ENCODE measurements at places on chromosomes 6 and 20.

DNA sequence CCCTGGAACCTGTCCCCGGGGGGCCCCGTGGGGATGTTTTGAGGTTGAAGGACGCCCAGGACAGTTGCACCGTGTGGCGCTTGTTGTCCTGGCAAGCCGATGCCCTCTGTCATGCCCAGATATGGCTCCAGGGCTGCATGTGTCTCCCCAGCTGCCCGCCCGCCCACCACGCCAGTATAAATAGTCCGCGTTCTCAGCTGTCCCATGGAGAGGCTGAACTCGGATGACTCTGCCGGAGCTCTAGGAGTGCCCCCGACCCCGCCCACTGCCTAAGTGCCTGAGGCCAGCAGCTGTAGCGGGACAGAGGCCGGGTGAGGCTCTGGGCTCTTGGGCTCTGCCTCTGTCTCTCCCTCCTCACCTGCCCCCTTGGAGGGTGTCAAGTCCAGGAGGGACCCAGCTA is 83.0 kb upstream of the GATA5 start:
- DNase-seq = no peak

DNA sequence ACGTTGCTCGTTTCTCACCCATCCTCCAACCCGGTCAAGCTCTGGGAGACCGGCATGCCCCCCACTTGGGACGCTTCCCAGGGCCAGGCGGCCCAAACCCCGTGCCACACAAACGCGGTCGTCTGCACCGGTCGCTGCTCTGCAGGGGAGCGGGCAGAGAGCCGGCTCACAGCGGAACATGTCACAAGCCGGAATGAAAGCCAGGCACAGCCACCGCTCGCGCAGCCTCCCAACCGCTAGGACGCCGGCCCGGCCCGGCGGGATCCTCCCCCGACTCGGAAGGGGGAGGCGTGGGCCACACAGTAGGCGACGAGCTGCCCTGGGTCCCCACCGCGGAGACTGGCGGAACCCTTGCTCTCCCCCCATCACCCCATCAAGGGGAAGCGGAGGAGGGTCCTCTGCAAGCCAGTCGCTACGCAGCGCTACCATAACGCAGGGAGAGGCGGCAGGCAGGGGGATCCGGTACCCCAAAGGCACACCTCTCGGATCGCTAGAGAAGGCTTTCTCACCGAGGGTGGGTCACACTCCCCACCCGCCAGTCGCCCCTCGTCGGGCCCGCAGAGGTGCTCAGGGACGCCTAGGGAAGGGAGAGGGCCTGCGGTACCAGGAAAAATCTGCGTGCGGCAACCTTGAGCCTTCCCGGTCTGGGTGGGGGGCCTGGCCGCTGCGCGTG is 768.4 kb upstream of the DEFB115 start:
- no peak for DNase-seq

DNA sequence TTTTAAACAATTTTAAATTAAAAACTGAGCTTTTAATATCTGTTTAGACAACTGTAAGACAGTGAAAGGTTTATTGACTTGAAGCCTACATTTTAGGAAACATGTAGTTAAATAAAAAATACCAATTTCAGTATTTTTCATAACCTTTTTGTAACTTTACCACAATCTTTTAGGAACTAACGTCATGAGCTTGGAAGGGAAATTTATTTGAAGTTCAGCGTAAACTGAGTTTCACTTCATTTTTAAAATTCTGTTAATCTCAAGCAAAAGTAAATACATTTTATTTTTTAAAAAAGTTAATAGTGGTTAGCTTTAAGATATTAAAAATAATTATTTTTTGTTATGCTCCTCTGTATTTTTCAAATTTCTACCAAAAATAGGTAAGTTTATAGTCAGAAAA is 5.5 kb downstream of the CST7 start:
- no peak for DNase-seq

DNA sequence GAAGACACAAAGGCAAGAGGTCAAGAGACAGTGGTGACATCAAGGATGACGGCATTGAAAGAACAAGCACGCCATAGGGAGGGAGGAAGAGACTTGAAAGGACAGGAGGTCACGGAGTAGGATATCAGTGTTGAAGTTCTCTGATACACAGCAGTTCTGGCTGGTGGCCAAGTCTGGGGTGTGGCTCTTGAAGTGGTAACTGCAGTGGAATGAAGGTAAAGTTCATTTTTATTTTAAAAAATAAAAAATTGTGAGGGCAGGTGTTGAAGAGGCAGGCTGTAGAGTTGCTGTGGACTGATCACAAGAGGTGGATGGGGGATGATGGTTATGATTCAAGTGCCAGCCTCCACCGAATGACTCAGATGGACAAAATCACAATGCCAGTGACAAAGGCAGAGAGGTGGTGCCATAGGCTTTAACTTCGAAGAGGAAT is 53.2 kb upstream of the BMP2 start:
- no peak for DNase-seq

DNA sequence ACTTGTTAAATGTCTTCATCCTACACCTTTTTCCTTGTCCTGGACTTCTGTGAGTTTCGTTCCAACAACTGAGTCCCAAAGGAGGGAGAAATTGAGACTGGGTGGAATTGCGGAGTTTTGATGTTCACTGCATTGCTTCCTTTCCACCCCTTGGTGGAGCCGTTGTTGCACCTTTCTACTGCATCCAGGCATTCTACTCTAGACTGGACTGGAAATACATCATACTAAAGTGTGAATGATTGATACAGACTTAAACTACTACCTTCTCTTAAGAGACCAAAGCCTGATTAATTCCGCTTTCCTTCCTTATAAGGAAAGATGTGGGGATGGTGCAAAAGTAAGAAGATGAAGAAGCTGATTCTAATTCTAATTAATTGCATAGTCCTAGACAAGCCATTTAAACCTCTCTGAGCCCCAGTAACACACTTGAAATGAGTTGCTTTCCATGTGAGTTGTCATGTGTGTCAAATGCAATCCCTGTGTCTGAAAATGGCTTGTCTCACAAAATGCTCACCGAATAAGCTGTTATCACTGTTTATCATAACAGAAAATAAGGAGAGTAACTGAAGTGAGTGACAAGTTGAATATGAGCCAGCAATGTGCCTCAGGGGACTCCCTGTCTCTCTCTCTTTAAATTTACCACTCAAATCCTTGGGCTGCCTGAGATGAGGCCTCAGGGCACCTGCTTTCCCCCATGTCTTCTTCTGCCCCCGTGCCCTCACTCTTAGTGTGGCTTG is 338.3 kb upstream of the CHD6 start:
- no peak for DNase-seq

GRCh38 chr6:130178692-130179091 is 44.1 kb downstream of the SAMD3 start:
- DNase-seq = peak; percentile 79

DNA sequence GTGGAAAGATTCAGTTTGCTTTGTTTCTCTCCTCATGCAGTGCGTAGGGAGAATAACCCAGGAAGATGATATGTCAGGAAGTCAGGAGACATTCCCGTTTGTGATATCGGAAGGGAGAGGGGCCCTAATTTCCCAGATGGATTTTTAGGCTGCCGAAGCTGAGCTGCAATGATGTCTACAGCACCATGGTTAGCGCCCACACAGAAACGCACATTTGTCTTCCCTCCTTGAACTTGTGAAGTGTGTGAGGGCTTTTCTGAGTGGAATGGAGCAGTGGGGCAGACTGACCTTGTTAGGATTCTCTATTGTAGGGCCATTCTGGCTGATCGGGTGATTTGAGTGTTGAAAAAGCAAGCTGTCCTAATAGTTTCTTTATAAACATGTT is 191.3 kb upstream of the ARG1 start:
- no peak for DNase-seq

DNA sequence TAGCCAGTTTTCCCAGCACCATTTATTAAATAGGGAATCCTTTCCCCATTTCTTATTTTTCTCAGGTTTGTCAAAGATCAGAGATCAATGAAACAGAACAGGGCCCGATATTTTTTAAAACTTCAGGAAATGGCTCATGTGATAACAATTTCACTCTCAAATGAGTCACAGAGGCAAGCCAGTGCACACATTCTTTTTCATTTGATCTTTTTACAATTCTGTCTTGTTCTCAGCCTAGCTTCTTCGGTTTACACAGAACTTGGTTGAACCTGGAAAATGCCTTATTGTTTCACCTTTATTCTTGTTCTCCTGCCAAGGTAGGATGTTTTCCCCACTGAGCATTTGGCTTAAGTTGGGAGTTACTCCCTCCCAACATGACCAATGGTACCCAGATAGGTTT is 258.9 kb downstream of the COL12A1 start:
- DNase-seq = peak; percentile 23

DNA sequence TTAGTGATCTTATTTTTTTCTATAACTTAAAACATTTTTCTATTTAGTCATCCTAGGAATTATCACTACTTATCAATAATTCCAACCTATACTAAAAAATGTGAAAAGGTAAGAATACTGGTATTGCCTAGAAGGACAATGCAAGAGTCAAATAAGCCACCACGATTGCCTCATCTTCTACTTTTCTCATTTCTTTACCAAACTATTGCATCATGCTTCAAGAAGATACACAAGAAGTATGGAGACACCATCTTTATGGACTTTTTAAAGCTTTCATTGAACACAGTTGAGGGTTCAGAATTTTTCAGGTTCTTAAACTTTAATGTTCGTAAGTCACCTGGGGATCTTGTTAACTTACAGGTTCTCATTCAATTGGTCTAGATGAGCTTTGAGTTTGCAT is 25.9 kb downstream of the ELOVL2 start:
- no peak for DNase-seq

- no peak for DNase-seq
These were observed 70.0 kb downstream of the SNX5 start for GRCh38 chr20:17898548-17898994.

GRCh38 chr20:38706509-38706908 is 17.8 kb upstream of the SLC32A1 start:
- DNase-seq = no peak

GRCh38 chr6:157025437-157025836 is 248.3 kb downstream of the ARID1B start:
- DNase-seq = no peak

DNA sequence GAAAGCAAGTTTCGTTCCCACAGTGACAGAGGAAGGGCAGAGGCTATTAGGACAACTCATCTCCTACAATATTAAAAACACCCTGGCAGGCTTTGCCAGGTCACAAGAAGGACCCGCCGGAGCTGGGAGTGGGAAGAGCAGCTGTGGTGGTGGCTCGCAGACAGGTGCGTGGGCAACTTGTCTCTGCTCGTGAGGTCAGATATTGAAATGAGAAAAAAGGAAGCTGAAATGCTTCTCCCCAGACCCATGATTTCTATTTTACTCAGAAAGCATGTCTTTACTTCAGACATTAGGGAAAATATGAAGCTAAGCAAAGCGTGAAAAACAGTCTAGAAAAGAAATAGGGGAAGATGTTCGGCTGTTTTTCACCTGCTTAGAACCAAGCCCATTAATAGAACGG is 166.3 kb upstream of the EEF1E1 start:
- DNase-seq = no peak

DNA sequence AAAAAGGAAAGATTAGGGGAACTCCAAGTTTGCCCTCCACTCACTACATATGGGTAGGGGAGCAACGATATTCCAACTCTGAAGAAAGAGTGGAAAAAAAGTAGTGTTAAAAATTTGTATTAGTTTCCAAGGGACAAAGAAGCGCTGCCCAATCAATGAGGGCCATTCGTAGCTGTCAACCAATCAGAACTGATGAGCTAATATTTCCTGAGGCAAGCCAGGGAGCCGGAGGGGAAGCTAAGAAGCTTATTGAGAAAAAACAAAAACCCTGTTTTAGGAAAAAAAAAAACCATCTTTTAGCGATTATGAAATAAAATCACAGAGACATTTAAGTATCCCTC is 59.5 kb downstream of the TRIM38 start:
- DNase-seq = no peak

- DNase-seq = no peak
These were observed 670.8 kb downstream of the PRKN start for GRCh38 chr6:162056745-162057144.

DNA sequence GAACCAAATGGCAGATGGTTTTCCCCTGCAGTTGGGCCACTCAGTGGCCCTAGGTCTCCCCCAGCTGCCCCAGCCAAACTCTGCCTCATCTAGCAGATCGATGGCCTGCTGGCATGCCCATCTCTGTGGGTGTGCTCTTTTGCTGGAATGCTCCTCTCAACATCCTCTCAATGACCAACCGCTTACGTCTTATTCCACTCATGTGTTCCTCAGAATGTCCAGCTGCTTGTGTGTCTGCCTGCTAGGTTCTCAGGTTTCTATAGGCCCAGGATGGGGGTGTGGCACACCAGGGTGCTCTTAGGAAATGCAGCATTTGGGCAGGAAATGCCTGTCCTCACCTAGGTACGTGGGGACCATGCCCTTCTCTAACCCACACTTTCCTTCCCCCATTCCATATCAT is 509.9 kb upstream of the SYNCRIP start:
- DNase-seq = no peak

DNA sequence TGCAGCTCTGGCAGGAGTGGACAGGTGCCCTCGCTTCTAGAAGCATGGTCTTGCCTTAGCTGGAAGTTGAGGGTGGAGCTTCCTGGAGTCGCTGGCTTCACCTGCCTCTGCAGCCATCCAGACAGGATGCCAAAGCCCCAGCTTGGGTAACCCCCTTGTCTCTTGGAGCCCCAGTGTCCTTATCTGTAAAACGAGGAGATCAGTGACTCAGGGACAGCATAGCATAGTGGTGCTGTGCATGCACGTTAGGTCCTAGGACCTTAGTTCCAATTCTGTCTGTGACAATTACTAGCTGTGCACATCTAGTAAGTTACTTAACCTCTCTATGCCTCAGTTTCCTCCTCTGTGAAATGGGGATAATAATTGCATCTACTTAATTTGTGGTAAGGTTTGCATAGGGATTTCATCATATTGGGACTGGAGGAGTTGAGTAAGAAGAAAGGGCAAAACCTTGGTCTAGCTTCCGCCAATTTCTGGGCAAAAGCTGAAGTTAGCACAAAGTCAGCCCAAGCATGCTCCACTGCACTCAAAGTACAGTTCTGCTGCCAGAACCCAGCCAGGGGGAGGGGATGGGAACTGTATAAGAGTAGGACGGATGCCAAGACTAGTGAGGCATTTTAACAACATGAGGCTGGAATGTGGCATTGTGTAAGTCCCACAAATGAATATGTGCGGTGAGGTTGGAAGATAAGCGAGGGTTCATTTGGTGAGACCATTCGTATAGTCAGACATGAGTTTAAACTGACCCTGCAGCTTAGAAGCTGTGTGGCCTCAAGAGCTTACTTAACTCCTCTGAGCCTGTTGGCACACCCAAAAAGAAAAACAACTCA is 24.5 kb downstream of the TOX2 start:
- DNase-seq = peak; percentile 98

DNA sequence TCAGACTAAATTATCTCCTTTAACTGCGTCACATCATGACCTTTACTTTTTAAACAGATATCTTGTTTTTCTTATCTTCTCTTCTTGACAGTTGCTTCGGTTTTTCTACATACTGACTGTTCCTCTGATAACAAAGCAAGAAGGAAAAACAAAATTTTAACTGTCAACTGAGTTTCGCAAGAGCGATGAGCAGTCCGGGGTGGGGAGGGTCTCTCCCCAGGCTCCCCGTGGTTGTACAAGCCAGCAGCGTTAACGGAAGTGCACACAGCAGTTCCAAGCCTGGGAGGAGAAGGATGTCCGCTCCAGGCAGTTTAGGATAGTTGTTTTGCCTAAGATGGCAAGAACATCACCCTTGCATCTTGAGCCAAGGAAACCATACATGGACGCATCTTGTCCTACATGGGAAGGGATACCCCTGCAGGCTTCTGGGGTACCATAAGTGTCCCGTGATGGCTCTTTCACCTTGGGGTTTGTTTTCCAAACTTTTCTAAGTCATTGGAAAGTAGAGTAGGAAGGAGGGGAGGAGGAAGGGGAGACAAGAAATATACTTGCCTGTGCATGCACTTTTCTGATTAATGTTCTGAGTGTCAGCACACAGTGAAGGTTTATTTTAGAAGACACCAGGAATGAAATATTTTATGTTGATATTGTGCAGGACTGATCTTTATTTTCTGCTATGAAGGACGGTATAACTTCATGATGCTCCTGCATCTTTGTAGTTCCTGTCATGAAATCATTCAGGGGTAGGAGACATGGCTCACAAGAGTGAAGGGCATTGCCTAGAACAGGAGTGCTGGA is 20.8 kb downstream of the SLC24A3 start:
- DNase-seq = no peak

All from AG04449 (cell line).